Stimulated activated CD8-positive, alpha-beta memory T cell treated with anti-CD3 and anti-CD28 coated beads, Interleukin-7, amount 100 ng/mL, for 24 hours (primary cell): ENCODE measurements at places on chromosomes 4 and X.

DNA sequence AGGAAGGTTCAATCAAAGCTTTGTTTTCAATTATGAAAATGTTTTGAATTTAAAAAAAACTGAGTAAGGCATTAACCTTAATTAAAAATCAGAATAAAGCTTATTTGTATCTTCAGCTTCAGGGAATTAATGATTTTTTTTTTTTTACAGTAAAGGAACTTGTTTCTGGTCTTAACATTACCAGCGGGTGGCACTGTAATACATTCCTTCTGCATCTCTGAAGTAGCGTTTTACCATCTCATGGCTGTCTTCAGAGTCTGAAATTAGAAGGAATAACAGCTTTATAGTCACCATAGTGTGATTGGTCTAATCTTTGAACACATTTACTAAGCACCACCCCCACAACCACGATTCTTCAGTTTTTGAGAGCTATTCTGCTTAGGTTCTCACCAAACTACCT is 102.6 kb downstream of the IL1RAPL2 start:
- no peak for DNase-seq

DNA sequence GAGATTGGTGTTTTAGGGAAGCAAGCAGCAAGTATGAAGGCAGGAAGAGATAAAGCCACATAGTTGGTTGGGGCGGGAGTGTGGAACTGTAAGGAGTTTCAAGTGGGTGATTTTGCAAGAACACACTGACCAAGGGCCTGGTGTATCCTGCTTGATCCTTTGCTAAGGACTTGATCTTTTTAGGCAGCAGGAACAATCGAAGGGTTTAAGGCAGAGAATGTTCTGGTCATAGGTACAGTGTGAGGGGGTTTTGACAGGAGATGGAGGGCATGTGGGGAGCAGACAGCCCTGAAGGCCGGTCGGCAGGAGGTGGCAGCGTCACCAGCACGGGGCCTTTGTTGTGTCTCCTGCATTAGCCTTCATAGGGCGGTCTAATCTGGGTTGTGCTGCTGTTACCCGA is 54.7 kb downstream of the FAM193A start:
- DNase-seq, result no peak

DNA sequence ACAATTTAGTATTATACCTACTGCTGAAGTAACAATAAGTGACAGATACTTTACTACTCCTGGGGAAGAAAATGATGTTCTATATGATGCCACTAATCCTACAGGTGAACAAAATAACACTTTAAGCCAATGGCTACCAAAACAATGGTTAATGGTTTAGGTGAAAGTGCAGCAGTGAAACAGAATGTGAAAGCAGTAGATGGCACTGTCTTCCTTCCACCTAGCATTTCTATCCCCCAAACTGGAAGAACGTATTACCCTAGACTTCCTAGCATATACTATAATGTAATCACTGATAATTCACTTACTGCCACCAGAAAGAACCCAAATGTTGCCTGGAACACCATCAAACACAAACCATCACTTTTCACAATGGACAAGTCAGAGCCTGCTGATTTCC is 18.9 kb upstream of the CABS1 start:
- no peak for DNase-seq

DNA sequence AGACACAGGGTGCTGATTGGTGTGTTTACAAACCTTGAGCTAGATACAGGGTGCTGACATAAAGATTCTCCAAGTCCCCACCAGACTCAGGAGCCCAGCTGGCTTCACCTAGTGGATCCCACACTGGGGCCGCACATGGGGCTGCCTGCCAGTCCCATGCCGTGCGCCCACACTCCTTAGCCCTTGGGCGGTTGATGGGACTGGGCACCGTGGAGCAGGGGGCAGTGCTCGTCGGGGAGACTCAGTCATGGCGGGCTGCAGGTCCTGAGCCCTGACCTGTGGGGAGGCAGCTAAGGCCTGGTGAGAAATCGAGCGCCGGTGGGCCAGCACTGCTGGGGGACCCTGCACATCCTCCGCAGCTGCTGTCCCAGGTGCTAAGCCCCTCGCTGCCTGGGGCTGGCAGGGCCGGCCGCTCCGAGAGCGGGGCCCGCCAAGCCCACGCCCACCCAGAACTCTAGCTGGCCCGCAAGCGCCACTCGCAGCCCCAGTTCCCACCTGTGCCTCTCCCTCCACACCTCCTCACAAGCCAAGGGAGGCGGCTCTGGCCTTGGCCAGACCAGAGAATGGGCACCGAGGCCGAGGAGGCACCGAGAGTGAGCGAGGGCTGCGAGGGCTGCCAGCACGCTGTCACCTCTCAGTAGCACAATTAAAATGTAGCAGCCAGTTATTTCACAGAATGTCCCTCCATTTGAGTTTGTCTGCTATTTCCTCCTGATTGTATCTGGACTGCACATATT is 76.1 kb upstream of the PNPLA4 start:
- no peak for DNase-seq

DNA sequence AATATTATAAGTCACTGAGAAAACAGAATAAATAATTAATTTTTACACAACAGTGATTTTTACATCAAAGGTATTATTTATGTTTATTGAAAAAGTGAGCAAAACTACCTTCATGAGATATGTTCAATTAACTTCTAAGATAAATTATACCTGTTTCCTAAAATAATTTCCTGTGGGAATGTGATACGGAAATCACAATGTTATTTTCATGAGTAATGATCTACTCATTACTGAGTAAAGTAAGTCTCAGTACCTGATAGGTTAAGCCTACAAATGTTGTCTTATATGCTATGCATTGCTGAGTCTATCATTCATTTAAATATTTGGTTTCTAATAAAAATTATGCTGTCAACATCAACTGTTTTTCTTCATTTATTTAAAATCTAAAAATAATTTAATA is 324.0 kb downstream of the STPG2 start:
- DNase-seq, result no peak

DNA sequence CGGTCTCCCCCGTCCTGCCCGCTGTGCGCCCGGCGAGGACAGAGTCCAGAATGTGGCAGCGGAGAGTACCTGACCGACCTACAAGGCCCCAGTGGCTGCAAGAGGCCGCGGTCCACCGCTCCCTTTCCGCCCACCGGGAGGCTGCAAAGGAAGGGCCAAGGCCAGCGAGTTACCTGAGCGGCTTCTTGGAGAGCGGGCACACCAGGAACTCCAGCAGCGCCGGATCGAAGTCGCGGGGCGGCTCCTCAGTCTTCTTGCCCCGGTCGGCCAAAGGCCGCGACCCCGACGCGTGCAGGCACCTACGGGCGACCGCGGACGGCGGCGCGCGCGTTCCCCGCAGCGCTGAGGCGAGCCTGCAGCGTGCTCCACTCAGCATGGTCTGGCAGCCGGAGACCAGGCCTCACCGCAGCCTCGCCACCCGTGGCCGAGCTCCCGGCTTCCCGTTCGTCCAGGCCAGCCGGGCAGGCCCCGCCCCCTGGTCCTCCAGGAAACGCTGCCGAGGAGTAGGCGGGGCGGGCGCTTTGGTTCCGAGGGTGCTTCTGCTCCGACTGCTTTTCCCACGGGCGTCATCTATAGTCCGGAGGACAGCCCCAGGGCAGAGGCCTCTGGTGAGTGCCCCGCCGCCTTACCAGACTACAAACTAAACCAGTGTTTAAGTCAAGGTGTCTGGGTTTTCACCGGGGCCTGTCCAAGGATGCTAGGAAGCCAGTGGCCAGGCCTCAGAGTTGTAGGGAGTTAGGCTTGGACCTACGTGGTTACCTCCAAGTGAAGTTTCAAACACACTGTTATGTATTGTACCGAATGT is at the start of gene PYURF:
Gene PYURF (minus strand): TSS at position 452 of the 805 bp plus-strand sequence. CDS start 76 bp downstream, at position 376.
- DNase-seq, result peak; percentile 65

- DNase-seq, result no peak
Measured at GRCh38 chr4:159269116-159269515, 166.2 kb downstream of the RAPGEF2 start.

- DNase-seq, result no peak
Measured at GRCh38 chrX:103586314-103586646, 965 bp downstream of the TCEAL4 start.

DNA sequence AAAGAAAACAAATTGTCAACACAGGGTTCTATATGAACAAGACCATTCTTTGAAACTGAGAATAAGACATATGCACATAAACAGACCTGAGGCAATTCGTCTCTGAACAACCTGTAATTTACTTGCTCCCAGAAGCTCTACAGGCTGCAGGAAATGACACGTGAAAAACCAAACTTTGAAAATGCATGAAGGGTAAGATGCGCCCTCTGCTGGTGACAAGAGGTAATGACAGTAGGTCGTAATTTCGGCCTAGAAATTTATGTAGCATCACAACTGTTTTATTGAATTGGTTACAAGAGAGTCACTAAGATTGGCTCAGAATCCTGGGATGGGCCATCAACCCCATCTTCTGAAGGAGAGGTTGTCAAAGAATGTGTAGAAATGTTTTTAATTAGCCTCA is 276.5 kb downstream of the PPP4R3C start:
- no peak for DNase-seq

GRCh38 chr4:52870225-52870624 is 8.1 kb downstream of the RASL11B start:
- no peak for DNase-seq

DNA sequence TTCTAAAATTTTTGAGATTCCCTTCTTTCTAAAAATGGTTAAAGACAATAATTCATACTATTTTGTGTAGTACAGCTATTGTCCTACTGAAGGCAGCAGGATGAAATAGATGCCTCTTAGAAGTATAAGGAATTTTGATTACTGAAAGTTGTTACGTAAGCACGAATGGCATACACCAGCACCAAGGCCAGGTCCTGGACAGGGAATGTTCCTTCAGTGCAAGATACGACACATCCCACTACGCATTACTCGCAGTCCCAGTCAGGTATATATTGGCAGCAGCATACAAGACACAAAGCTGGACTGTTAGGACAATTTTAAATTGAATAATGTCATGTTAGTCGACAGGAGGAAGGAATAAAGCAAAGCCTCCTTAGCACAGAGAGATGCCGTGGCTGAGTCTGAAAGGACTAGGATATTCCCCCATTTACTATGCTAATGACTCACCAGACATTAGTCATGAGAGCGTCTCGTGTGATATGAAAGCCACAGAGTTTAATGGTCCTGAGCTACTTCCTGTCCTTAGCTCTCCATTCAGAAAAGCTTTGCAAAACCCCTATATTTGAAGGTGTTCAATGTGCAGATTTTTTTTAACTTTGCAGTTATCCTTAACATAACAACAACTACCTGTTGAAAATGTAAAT is 504.3 kb downstream of the FAM133A start:
- DNase-seq, result no peak

DNA sequence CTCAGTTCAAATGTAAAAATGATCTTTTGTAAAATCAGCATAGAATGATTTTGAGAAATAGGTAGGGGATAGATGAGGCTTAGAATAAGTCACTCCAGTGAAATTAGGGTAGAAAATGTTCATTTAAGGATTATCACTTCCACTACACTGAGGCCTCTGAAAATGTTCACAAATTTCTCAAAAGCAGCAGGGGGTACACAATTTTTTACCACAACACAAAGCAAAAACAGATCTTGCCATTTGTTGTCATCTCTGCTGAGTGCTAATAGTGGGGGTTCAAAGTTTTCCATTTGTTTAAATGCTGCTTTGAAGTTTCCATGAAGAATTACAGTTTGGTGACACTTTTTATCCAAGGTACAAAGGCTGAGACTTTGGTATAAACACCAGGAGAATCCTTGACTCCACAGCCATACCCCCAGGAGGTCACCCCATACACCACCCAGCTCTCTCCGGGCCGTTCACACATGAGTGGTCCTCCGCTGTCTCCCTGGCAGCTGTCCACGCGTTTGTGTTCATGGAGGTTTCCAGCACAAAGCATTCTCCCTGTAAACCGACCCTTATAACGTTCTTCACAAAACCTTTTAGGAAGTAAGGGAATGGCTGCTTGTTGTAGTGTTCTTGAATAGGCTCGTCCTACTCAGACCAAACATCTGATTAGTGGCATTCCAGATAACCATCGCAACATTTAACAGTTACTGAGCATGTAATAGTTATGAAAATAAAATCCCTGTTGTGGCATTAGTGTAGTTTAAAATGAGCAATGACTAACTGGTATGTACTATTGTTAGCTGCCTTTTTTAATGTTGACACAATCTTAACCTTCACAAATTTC is 71.0 kb downstream of the PRSS12 start:
- DNase-seq, result no peak

DNA sequence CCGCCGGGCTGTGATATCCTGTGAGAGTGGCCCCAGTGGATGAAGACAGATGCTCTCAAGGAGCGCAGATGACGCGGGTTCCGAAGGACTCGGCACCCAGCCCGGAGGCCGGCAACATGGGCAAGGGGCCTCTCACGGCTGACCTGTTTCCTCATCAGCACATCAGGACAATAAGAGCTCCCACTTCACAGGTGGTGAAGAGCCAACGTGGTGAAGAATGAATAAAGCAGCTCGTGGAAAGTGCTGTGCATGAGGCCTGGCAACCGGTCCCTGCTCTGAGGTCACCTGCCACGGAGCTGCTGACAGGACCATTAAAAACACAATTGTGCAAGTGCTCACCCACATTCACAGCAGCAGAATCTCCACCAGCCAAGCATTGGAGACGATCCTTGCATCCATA is 22.9 kb downstream of the ABLIM2 start:
- no peak for DNase-seq

- DNase-seq, result no peak
Measured at GRCh38 chr4:156974264-156974663, 2.7 kb upstream of the PDGFC start.

DNA sequence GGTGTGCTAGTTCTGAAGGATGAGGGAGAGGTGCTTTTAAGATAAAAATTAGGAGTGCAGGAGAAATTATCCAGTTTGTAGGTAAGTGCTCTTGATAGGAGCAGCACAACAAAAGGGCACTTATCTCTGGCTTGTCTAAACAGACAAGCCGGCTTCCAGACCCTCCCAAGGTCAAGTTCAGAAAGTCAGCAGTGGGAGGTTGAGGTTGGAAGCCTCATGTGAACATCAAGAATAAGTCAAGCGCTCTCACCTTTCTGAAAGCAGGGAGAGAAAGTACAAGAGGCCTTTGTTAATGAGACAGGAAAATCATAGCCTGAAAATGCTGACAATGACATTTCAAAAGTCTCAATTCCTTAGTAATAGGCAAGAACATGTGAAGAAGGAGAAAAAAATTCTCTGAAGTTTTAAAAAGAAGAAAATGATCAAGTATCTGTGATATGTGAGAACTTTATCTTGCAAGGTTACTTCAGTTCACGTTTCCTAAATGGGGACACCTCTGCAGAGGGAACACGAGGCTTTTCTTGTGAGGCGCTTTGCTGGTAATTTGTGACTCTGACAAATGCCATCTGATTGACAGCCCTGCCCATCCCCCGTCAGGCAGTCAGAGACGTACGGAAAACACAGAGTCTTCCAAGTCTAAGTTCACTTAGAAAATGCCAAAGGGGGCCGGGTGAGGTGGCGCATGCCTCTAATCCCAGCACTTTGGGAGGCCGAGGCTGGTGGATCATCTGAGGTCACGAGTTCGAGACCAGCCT is 62.2 kb downstream of the TIGD2 start:
- DNase-seq, result no peak

- DNase-seq, result no peak
Measured at GRCh38 chr4:1288786-1289185, 905 bp upstream of the MAEA start.

- no peak for DNase-seq
Measured at GRCh38 chr4:6027392-6027791, 9.2 kb upstream of the C4orf50 start.

GRCh38 chr4:125704726-125705125 is 390.0 kb downstream of the FAT4 start:
- no peak for DNase-seq
